ENCODE measurements at places on chromosomes 2 and 18. TPM values are rescaled to one million over a fixed set of nuclear protein-coding genes. Genes with fewer than 3 reads are reported as not detected.

The RNF144A gene
- total RNA-seq: 0.28 TPM

The SP140 gene
- 1.4 TPM for total RNA-seq

The PPP1R7 gene
- 60.8 TPM for total RNA-seq

The B4GALT6 gene
- total RNA-seq: 3.9 TPM

The CXCR4 gene
- not detected for total RNA-seq

The TUBA4A gene
- 26.1 TPM for total RNA-seq

The CCDC121 gene
- 2.2 TPM for total RNA-seq

The UGT1A5 gene
- not detected for total RNA-seq

The OR6B2 gene
- not detected for total RNA-seq
